T1000 (cell line): ENCODE measurements at places on chromosomes 2 and 18.

GRCh38 chr18:13218368-13218991 lies at the start of gene LDLRAD4:
Gene LDLRAD4, plus strand, starts transcription at chr18:13218760.
- DNase-seq = no peak

DNA sequence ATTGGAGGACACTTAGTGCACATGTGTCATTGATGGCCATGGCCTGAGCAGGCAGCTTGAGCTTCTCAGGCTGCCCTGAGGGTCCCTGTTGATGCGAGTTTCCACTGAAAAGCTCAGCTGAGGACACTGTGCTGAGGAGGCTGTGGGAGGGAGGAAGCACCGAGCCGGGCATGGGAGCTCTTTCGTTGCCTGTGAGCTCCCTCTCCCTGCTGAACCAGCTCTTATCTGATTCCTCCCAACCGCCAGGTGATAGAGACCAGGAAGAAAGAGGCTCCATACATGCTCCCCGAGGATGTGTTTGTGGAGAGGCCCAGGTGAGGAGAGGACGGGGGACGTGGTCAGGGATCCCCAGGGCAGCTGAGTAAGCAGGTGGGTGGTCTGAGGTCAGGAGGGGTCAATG lies 27.3 kb downstream of the POMC start:
- DNase-seq = no peak

GRCh38 chr2:152500772-152501171 lies 165.8 kb downstream of the FMNL2 start:
- DNase-seq = no peak

DNA sequence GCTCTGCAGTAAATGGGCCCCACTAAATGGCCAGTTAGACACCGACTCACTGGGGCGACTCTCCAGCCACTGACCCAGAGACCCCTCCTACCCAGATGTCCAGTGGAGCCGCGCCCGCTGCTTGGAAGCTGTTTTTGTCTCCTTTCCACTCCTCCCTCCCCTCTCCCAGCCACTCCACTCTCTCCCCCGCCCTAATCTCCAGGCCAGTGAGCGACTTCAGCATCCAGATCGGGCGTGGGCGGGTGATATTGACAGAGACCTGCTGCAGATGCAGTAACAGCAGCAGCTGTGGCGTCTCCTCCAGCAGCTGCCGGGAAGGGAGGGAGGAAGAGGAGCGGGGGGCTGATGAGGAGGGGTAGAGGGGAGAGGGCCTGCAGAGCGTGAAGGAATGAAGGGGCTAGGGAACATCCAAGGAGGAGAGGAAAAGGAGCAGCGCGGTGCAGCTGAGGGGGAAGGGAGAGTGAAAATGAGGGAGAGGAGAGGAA lies at the start of gene SCN7A:
Gene SCN7A, minus strand, starts transcription at position 110 of the 485 bp plus-strand sequence. CDS start 16,553 bp downstream, outside the sequence.
- DNase-seq = no peak

DNA sequence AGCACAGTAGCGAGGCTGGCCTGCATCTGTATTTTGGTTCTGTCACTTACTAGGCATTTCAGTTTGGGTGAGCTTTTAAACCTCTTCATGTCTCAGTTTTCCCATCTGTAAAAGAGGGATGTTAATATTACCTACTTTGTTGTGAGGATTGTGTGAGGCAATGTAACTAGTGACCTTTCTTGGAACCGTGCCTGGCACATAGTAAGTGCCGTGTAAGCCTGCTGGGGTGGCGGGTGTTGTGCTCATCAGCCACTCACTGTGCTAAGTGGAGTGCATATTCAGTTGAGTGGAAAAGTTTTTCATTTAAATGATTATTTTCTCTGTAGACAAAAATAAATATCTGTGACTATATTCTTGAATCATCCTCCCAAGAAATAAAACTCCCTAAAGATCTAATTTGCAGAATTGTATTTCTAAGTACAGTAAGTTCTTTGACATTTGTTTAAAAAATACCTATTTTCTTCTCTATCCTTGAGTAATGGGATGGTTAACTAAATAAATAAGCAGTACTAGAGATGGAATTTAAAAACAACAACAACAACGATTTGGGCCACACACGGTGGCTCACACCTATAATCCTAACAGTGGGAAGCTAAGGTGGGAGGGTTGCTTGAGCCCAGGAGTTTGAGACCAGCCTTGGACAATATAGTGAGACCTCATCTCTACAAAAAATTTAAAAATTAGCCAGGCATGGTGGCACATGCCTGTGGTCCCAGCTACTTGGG lies 56.7 kb downstream of the MALT1 start:
- no peak for DNase-seq

DNA sequence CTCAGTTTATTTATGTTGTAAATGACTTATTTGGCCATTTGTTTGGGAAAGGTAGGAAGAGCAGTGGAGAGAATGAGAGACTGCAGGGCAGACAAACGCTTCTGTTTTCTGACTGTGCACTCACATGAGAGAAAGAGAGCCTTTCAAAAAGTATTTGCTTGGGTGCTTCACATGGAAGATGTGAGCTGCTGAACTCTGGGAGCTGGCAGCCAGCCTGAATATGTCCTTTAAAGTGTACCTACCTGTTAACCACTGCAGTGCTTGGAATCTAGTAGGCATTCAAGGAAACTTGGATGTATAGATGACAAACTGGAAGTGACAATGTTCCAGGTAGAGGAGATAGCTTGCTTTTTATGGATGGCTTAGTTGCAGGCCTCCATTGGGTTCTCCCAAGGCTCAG lies 68.8 kb downstream of the PTPRM start:
- no peak for DNase-seq

DNA sequence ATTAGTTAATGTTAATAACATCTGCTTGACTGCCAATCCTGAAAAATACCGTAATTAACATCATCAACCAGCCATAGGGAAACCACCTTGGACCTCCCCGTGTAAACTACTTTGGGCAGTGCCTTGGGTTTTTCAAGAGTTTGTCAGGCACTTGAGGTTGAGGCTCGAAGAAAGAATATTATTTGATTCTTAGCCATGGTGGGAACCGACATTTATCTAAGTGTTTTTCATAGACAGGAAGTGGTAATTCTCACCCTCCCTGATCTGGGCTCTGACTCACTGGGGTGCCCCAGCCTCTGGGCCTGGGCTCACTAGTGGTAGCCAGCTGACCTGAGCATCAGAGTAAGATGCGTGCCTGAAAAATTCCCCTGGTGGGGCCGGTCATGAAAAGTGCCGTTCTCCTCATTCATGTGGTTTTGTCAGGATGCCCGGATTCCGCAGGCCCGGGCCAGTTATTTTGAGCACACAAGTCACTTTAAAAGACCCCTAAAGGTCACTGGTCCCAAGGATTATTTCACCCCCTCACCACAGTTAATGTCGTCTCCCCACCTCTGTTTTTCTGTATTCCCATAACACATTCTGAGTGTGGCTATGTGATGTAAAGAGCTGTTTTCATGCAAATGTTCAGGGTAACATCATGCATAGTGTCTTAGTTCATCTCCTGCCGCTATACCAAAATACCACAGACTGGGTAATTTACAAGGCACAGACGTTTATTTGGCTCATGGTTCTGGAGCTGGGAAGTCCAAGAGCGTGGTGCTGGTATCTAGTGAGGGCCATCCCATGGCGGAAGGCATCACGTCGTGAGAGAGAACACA lies 21.6 kb upstream of the SPATA3 start:
- peak; percentile 61 for DNase-seq

- no peak for DNase-seq
Observed at GRCh38 chr2:239502430-239503186, 101.8 kb upstream of the HDAC4 start.

DNA sequence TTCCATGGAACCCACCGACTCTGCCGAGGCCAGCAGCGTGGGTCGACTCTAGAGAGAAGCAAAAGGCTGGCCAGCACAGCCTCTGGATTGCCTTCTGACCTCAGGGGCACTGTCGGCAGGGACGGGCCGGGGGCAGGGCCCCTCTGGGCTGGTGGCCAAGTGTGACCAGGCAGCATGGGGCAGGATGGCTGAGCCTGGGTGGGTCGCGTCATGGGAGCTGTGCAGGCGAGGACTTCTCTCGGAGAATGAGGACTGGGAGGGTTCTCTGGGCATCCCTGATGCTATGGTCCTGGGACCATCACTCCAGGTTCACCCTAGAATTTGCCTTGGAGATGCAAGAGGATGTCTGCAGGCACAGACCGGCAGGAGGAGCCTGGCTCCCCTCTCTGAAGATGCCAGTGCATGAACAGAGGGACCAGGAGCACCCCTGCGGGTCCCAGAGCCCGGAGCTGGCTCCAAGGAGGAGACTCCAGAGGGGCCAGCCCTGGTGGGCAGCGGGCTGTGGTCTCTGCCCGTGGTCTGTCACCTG lies 289.2 kb downstream of the NDUFA10 start:
- DNase-seq = no peak

GRCh38 chr2:70887550-70888246 lies 48.0 kb upstream of the ATP6V1B1 start:
- no peak for DNase-seq

DNA sequence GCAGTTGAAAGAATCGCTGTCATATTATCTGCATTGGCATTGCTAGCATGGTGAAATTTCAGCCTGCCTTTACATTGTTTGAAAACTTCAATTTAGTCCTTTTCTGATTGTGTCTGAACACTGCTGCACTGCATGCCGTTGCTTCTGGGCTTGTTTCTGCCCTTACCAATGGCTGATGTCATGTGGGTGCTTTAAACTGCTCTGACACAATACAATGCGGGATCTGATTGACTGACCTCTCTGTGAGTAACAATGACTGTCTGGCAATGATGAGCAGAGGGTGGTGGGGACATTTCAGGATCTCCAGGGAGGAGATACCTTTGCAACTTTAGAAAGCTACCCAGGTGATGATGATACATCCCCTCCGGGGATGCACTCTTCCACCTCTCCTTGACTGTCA lies 119.5 kb upstream of the ZBTB14 start:
- no peak for DNase-seq

DNA sequence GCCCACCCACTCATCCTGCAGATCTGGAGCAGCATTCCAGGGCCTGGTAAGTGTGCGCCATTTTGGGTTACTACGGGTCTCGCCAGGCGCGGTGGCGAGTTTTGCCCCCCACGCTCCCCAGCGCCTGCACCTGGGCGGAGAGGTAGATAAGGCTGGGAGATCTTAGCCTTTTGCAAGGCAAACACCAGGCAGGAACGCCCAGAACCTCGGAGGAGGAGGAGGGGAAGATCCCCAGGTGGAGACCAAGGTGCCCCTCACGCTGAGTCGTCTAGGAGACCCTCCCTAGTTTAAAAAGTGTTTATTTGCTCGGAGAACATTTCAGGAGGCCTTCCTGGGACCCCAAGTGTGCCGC lies 365 bp upstream of the RAMP1 start:
- DNase-seq = no peak

GRCh38 chr18:42929857-42930256 lies 185.6 kb downstream of the RIT2 start:
- no peak for DNase-seq

GRCh38 chr18:13221869-13222855 lies 3.6 kb downstream of the LDLRAD4 start:
- DNase-seq = no peak

GRCh38 chr18:42229211-42230210 lies 274.5 kb downstream of the PIK3C3 start:
- no peak for DNase-seq

DNA sequence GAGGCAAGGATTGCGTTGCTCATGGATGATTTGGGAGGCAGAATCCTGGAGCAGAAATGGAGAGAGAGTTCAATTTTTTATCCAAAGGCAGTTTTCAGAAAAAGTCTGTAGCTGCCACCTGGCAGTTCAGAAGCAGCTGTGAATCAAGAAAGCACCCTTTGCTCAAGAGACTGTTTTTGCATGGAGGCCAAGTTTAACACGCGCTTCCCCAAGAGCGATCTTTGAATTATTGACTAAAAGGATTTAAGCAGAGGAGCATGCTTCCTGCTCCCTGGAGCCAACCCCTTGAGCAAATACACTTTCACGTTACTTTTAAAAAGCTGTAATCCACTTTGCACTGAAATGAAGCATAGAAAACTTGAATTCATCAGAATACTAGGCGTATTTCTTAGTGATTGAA lies 252.4 kb downstream of the RNF144A start:
- DNase-seq = no peak

- no peak for DNase-seq
Observed at GRCh38 chr18:13522256-13522655, 204.1 kb downstream of the FAM210A start.

GRCh38 chr2:38113981-38114708 lies 38.2 kb upstream of the CYP1B1 start:
- DNase-seq = no peak

GRCh38 chr2:30248791-30249190 lies 17.5 kb downstream of the LBH start:
- no peak for DNase-seq

GRCh38 chr2:21552981-21553380 lies 429.2 kb downstream of the TDRD15 start:
- no peak for DNase-seq

- DNase-seq = no peak
Observed at GRCh38 chr2:135741043-135741394, 636 bp upstream of the UBXN4 start.

DNA sequence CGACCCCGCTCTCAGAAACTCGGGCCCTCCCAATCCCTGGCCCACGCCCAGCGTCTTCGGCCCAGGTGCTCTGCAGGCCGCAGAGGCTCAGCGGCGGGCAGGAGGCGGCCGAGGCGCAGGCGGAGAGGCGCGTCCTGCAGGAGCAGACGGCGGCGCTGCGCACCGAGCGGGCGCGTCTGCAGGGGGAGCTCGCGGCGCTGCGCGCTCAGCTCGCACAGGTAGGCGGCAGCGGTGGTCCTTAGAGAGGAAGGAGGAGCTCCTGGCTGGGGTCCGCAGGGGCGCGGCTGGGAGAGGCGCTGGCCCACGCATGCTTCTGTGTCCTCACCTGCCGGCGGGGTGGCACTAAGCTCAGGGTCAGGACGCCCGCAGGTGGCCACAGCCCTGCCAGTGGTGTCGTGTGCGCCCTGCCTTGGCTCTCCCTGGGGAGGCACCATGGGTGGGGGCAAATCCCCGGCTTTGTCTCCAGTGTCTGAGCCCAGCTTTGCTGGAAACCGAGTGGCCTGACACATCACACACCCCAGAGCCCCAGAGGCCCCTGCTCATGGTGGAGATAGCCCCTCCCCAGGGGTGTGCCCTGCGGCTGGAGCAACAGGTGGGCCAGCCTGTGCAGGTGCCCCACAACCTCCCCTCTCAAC lies 14.9 kb upstream of the SNED1 start:
- no peak for DNase-seq
